Cardiac muscle cell (in vitro differentiated cells and primary cell): ENCODE measurements at places on chromosomes 7 and 10. TPM values are rescaled to one million over a fixed set of nuclear protein-coding genes. Genes with fewer than 3 reads are reported as not detected.

GRCh38 chr7:128959296-128959695 lies 21.6 kb downstream of the IRF5 start:
- no peak for DNase-seq

DNA sequence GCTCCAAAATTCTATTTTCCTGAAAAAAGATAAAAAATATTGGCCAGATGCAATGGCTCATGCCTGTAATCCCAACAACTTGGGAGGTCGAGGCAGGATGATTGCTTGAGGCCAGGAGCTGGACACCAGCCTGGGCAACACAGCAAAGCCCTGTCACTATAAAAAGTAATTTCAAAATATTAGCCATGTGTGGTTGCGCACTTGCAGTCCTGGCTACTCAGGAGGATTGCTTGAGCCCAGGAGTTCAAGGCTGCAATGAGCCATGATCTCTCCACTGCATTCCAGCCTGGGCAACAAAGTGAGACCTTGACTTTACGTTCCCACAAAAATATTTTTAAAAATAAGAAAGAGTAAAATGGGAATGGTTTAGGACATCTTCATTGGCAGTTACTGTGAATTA lies 104.1 kb upstream of the AFAP1L2 start:
- no peak for DNase-seq

DNA sequence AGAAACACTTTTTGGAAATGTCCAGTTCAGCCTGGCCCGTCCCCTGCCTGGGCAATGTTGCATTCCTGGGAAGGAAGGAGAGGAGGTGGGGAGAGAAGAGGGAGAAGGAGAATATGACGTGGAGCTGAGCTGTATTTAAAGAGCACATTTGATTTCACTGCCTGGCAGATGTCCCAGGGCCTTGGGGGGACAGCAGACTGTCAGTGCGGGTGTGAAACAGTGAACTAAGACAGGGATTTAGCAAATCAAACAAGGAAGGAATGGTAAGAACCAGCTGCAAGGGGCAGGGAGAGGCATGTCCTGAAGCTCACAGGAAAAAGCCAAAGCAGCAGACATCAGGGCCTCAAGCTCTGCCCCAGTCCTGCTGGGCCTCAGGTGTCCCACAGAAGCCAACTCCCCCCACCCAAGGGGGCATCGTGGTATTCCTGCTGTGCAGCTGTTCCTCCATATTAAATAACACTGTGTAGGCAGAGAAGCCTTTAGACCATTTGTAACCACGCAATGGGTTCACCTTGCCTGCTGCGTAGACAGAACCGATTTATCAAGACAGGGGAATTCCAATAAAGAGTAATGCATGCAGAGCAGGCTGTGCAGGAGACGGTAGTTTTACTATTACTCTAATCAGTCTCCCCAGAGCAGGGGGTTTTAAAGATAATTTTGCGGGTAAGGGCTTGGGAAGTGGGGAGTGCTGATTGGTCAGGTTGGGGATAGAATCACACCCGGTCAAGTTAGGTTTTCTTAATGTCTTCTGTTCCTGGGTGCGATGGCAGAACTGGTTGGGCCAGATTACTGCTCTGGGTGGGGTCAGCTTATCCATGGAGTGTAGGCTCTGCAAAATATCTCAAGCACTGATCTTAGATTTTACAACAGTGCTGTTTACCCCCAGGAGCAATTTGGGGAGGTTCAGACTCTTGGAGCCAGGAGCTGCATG lies 18.3 kb downstream of the LEP start:
- DNase-seq = peak; percentile 37

Gene ACTL6B
- not detected in 2 replicates for total RNA-seq

Gene TMEM229A
- total RNA-seq = 0.12 and 0.18 TPM in 2 replicates

DNA sequence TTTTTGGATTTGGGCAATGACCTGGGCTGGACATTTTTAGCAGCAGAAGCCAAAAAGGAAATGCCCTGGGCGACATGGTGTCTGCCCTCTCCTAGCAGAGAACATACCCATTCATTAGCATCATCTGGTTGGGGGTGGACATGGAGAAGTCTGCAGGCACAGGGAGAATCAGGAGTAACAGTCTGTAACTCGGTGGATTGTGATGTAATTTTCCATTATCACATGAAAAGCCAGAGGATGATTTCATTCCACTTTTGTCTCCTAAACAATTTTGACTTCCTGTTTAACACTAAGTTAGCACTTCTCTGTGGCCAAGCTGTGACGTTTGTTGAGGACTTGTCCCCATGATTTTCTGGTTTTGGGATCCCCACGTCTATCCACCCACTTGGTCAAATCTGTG lies 153.8 kb upstream of the HABP2 start:
- DNase-seq = no peak

GRCh38 chr7:81138870-81139269 lies 220.0 kb upstream of the SEMA3C start:
- no peak for DNase-seq
